ENCODE measurements at places on chromosomes 16 and 17.
A peak's percentile ranks its signal among the peaks of the same experiment; 100 is the strongest.

DNA sequence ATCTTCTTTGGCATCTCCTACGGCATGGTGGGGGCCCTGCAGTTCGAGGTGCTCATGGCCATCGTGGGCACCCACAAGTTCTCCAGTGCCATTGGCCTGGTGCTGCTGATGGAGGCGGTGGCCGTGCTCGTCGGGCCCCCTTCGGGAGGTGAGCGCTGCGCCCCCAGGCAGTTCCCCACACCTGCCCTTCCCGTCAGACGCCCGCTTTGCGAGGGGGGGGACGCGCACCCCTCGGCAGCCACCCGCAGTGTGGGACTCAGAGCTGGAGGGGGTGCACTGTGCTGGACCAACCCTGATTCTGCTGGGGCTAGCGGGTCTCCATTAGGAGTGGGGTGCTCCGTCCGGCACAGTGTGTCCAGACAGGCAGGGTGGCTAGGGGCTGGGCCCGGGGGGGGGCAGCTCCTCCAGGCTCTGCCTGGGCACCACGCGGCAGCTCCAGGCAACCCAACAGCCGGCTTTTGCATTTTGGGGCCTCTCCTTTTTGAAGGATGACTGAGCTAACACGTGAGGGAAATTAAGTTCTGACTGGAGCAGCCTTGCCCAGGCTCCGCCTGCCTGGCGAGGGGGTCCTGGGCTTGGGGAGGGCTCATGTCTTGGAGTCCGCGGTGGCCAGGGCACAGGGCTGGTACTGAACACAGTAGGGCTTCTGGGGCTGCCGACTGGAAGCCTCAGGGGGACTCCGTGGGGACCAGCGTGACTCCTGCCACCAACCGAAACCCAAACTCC, 9.1 kb downstream of the SLC16A3 start:
- no peak for DNase-seq

GRCh38 chr16:12574721-12575120, 229.0 kb downstream of the CPPED1 start:
- no peak for DNase-seq

GRCh38 chr17:70114405-70114804, 39.4 kb downstream of the KCNJ16 start:
- no peak for DNase-seq

- DNase-seq = no peak
These were observed 175.7 kb upstream of the GSE1 start for GRCh38 chr16:85437166-85438052.

DNA sequence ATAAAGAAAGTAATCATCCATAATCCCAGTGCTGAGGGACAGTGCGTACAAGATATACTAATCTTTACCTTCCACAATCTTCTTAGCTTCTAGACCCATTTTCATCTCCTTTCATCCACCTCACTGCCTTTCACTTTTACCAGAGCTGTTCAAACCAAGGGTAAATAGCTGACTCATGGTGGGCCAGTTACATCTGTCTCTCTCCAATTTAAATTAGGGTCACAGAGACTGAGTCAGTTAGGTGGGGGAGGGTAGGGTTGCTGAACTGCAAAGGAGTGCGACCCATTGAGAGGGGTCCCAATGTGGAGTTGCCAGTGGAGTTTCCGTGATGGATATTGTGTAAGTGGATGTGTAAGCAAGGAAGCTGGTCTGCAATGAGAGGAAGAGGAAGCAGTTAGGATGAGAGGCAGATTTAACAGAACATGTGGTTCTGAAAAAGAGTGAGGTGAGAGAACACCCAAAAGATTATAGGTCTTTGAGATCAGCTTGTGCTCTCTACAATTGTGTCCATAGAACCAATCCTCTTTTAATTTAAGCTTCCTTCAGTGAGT, 83.5 kb downstream of the GP2 start:
- DNase-seq = no peak

GRCh38 chr17:7448461-7448860, 3.6 kb downstream of the CHRNB1 start:
- DNase-seq = no peak

- DNase-seq = peak; percentile 17
These were observed at the start of gene CRAMP1 for GRCh38 chr16:1612320-1613111. Gene CRAMP1, plus strand, starts transcription at chr16:1612360. Its CDS starts 2,280 bp downstream, at chr16:1614640.

- DNase-seq = peak; percentile 26
These were observed 65.2 kb downstream of the TNFRSF13B start for GRCh38 chr17:16906680-16907079.

DNA sequence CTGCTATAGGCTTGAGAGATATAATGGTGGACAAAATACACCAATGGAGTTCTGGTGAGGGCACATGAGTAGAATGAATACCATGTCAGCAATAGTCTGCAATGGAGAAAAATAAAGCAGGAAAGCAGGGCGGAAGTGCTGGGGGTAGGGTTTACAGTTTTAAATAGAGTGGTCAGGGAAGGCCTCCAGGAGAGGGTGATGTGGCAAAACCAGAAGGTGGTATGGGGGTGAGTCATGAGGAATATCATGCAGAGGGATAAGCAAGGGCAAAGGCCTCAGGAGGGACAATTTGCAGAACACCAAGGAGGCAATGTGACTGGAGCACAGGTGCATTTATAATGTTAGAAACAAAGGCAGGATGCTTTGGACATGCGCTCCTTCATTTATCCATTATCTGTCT, 102.0 kb downstream of the ITFG1 start:
- no peak for DNase-seq

Measured in activated CD4-positive, alpha-beta T cell treated with anti-CD3 and anti-CD28 coated beads, Interleukin-10, Interleukin-2, amounts not matched to agents 100 ng/mL and 50 ng/mL, durations not matched to agents 16 hours and 8 hours (primary cell).